M059J (cell line): ENCODE measurements at places on chromosomes 2 and 18. TPM values are rescaled to one million over a fixed set of nuclear protein-coding genes. Genes with fewer than 3 reads are reported as not detected.

- DNase-seq: no peak
Measured at GRCh38 chr2:39099310-39099869, 21.5 kb downstream of the SOS1 start.

DNA sequence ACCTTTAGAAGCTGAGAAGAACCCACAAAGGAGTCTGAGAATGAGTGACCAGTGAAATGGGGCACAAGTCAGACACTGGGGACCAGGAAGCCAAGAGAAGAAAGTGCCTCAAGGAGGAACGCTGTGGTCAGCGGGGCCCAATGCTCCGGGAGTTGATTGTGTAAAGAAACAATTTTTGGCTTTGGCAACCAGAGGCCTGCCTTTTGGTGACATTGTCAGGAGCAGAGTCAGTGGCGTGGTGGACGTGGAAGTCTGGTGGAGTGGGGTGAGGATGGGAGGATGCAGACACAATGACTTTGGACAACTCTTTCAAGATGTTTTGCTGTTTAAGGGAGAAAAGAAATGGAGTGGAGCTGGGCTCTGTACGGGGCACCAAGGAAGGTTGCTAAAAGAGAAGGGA, 100.2 kb upstream of the SEC11C start:
- DNase-seq: no peak

DNA sequence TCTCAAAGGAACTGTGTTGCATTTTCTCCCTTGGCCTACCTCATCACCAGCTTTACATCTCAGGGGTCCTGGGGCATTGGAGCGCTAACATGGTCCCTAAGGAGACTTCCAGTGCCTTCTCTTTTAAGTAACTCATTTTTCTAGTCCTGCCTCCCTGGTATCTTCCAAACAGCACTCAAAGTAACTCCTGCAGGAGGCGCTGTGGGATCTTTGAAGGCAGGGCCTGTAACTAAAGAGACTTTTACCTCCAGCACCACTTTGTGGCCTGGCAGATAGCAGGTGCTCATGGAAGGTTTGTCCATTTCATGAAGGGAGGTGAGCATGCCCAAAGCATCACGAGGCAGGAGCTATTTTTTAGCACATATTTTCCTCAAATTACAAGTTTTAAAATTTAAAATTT, 411.0 kb upstream of the GYPC start:
- peak; percentile 1 for DNase-seq

GRCh38 chr2:202104286-202104870, 31.3 kb downstream of the KIAA2012 start:
- DNase-seq: peak; percentile 55

DNA sequence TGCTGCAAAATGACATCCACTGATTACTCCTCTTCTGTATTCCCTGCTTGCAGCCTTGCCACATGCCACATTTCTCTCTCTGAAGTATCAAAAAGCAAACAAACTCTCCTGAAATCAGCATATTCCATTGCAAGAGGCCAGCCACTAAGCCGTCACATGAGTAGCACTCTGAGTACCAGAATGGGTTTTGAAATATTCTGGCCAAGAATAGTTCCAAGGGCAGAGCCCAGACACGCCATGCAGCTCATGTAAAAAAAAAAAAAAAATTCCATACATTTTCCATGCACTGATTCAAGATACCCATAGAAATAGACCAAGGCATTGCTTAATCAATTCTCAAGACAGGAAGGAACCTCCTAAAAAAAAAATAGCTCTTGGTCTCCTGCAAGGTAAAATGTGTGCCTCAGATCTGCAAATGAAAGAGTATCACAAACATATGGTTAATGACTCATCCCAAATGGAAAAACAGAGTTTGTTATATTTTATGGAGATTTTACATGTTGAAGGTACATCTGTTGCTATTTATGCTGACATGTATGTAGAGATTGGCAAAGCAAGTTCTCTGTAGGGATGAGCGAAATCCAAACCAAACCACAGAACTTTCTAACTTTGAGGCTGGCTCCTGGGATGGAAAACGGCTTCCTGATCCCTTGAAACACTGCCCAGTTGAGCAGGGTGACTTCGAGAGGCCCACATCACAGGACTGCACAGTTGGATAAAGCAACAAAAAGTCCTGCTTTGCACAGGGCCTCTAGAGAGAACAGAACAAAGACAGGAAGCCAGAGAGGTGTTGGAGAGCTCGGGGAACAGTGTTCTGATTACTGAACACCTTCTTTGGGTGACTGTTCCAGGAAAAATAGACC, 346.2 kb downstream of the ZNF521 start:
- peak; percentile 11 for DNase-seq

GRCh38 chr18:35291166-35291565, 1.1 kb upstream of the ZSCAN30 start:
- no peak for DNase-seq

DNA sequence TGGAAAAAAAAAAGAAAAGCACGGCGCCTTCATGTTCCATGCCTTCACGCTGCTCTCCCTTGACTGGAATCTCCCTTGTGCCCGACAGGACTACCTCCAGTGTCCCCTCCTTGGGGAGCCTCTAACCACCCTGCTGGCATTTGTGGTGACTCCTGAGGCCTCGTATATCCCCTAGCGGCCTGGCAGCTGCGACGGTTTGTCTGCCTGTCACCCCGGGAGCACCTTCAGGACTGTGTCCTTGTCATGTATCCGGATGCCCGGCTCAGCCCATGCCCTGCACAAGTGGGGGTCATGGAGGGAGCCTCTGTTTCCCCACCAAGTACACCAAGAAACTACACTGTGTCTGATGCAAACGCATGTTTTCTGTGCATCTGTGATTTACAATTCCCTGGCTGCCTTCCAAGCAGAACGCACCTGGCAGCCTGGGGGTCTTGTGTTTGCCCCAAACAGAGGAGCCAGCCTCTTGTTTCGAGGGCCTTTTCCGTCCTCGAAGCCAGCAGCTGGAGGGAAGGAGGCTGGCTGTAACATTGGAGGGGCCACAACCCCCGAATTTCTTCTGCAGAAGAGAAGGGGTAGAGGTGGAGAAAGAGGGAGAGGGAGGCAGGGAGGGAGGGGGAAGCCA, 18.9 kb downstream of the TWIST2 start:
- DNase-seq: no peak

The OTOS gene
- total RNA-seq: not detected in 2 replicates

The KLHL14 gene
- total RNA-seq: not detected in 2 replicates

The UGGT1 gene
- 33.0 and 61.2 TPM in 2 replicates for total RNA-seq
